ENCODE measurements at places on chromosomes 7 and 10.

GRCh38 chr7:82530361-82530760 lies 86.8 kb upstream of the CACNA2D1 start:
- DNase-seq, result no peak

- DNase-seq, result no peak
These were observed 9.2 kb upstream of the NT5C2 start for GRCh38 chr10:103202319-103202718.

GRCh38 chr10:105352827-105353226 lies 711.7 kb downstream of the SORCS3 start:
- no peak for DNase-seq

DNA sequence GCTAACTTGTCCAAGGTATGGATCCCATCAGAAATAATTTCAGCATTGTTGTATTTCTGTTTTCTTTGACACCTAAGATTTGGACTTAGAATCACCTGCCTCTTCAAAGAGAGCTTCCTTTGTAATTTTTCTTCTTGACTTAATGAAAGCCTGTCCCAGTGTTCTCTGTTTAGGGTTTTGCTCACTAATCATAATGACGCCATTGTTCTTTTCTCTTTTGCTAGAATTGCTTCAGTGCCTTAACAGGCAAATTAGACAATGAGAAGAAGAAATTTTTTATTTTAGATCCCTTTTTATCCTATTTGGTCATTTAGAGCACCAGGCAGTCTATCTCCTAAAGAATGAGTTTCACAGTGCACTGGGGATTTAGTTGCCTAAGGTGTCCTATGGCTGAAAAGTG lies 128.5 kb downstream of the SND1 start:
- DNase-seq, result no peak

DNA sequence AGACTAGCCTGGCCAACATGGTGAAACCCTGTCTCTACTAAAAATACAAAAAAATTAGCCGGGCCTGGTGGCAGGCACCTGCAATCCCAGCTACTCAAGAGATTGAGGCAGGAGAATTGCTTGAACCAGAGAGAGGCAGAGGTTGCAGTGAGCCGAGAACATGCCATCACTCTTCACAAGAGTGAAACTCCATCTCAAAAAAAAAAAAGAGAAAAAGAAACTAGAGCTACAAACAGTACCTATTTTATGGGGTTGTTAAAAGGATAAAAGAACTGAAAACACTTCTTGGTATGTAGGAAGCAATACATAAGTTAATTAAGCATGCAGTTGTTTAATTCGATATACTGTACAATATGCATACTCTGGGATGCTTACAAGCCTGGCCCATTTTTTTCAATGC lies 216.9 kb downstream of the SORCS1 start:
- no peak for DNase-seq

DNA sequence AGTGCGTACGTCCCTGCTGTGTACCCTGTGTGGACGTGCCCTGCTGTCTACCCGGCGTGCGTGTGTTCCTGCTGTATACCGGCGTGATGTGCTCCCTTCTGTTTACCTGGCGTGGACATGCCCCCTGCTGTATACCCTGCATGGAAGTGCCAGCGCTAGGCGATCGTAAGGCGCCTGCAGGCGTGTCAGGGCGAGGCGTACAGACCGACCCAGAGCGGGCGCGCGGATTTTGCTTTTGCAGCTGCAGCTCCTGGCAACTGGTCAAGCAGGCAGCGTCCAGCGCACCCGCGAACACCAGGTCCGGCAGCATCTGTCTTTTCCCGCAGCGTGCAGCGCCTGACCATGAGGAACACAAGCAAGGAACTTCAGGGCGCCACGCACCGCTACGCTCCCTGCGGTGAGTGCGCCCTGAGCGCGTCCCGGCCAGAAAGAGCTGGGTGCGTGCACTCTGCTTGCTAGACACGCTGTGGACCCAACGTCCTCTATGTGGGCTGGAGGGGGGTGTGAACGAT lies 680 bp downstream of the C7orf57 start:
- DNase-seq, result no peak

DNA sequence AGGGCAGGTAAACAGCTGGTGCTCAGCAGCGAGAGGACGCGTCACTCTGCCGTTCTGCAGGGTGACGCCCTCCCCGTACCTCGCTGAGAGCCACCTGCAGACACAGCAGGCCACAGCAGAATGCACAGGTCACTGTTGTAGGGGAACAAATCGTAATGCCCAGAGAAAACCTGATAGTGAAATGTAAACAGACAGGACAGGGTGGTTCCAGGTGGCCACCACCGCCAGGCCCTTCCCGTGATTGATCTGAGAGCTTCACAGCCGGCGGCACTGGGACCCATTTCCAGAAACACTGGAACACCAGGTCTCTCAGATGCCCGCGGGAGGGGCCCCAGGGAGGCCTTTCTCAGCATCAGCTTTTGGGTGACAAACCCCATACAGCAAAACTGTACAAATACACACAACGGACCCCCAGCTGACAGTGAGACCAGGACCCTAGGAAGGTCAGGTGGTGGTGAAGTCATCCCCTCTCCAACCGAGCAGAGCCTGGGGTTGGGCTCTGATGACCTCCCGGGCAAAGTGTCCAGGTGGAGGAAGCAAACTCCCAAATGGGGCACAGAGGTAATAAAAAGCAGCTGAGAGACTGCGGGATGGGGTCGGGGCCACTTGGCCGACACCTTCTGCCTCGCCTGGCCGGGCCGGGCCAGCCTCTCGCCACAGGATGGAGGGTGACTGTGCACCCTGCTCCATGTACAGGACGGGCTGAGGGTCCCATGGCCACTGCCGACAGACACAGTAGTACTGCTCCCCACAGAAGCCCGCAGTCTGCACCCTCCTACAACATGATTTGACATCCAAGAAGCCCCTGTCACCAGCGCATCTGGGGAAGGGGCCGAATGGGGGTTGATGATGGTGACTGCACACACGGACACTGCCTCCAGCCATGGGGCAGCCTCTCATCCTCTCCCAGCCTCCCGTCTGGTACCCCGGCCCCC lies 4.6 kb downstream of the BHLHA15 start:
- no peak for DNase-seq

GRCh38 chr10:61024856-61025201 lies 80.8 kb upstream of the RHOBTB1 start:
- DNase-seq, result peak; percentile 30

GRCh38 chr7:108526768-108527017 lies 758 bp upstream of the PNPLA8 start:
- no peak for DNase-seq

- DNase-seq, result no peak
These were observed 18.0 kb downstream of the ZNF746 start for GRCh38 chr7:149479568-149479967.

DNA sequence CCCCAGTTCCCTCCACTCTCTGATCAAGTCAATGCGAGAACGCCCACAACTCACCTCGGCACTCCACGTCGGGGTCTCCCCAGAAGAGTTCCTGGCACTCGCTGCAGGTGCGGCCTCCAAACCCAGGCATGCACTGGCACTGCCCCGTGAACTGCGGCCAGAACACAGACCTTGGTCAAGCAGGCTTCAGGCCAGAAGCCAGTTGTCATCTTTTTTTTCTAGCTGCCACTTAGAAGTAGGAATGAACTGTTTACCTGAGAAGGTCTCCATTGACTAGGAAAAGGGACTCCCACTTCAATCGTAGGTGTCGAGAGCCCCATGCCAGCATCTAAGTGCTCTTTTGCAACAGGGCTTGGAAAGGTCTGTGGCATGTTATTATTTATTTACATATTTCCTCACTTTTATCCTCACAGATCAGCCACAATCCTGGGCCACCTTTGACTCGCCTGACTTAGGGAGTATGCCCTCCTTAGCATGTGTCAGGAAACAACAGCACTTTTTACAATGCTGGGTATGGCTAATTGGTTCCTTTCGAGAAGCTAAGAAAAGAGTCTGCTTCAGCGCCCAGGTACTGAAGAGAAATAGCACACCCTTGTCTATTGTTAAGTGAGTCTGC lies 51.7 kb downstream of the LAMB1 start:
- no peak for DNase-seq

GRCh38 chr10:82056391-82056790 lies 181.4 kb downstream of the NRG3 start:
- DNase-seq, result no peak

- DNase-seq, result no peak
These were observed 28.0 kb downstream of the GRK5 start for GRCh38 chr10:119235356-119235755.

GRCh38 chr7:30177965-30178364 lies 43.2 kb downstream of the MTURN start:
- no peak for DNase-seq

DNA sequence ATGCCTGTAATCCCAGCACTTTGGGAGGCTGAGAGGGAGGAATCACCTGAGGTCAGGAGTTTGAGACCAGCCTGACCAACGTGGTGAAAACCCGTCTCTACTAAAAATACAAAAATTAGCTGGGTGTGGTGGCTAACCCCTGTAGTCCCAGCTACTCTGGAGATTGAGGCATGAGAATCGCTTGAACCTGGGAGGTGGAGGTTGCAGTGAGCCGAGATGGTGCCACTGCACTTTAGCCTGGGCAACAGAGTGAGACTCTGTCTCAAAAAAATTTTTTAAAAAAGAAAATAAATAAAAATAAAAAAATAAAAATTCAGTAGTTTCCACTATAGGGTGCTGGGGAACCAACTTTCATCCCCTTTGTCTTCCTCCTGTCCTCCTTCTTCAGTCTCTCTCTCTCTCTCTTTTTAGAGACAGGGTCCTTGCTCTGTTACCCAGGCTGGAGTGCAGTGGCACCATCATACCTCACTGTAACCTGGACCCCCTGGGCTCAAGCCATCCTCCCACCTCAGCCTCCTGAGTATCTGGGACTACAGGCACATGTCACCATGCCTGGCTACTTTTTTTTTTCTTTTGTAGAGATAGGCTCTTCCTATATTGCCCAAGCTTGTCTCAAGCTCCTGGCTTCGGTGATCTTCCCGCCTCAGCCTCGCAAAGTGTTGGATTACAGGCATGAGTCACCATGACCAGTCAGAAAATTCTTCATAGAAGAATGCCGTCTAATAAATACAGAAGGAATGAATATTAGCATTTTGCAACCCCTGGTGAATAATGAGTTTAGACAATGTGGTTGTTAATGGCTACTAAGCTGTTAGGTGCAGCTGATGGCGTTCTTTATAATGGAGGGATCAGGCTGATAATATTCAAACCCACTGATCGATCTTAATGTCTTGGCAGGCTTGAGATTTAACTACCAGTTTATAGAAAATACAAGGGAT lies 20.6 kb downstream of the RBM20 start:
- DNase-seq, result no peak

DNA sequence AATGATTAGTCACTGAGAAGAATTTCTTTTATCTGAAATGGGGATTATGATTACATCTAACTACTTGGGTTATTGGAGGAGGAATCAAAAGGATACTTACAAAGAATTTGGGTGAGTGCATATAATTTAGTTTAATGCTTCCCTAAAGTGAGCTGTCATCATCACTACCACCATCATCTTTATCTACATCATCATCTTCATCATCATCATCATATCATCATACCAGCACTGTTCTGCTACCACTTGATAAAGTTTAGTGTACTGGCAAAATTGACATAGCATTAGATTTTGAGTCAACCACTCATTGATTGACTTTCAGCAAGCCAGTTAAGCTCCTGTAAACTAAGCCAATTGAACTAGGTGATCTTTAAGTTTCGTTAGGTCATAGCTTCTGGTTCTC lies 245.6 kb upstream of the DKK1 start:
- no peak for DNase-seq

- peak; percentile 50 for DNase-seq
These were observed 7.0 kb downstream of the PSD start for GRCh38 chr10:102411341-102412255.

- DNase-seq, result no peak
These were observed 811 bp downstream of the GPC2 start for GRCh38 chr7:100176096-100177044.

GRCh38 chr10:132691711-132692153 lies 94.2 kb downstream of the NKX6-2 start:
- no peak for DNase-seq

DNA sequence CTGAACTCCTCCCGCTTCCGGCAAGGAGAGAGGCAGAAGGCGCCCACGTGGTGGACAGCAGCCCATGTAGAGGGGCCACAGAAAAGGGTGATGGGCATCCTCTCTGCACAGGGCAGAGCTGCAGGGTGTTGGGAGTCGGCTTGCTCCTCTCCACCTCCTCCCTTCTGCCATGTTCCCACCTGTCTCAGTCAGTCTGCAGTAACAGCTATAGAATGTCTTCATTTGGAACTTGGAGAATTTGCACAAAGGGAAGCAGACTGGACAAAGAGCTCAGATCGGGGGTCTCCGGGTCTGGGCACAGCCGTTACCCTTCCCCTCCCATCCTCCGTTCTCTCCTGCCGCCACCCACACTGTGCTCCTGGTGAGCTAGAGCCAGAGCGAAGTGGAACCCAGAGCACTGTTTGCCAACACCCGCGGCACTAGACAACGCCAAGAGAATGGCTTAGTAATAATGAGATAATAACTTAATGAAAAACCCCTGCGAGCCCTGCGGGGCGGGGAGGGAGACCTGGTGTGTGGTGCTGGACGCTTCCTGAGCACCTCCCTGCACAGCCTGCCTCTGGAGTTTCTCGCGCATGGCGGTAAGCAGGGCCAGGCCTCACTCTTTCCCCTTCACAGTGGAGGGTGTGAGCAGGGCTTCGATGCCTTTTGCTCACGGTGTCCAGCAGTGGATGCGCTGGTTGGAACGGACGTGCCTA lies 254.7 kb downstream of the PAXIP1 start:
- no peak for DNase-seq

- DNase-seq, result no peak
These were observed 2.6 kb upstream of the METTL27 start for GRCh38 chr7:73844848-73845460.

- DNase-seq, result no peak
These were observed 102.2 kb upstream of the DIP2C start for GRCh38 chr10:791639-792038.
